ENCODE measurements at places on chromosomes 13 and 19. TPM values are rescaled to one million over a fixed set of nuclear protein-coding genes. Genes with fewer than 3 reads are reported as not detected.

The PRKCG gene
- total RNA-seq: 0.22 TPM

The ZNF569 gene
- 6.5 TPM for total RNA-seq

The STARD13 gene
- 42.8 TPM for total RNA-seq

The ZNF285 gene
- total RNA-seq: 3.5 TPM

The C5AR2 gene
- total RNA-seq: not detected

The CYP4F22 gene
- total RNA-seq: not detected

The PSG6 gene
- not detected for total RNA-seq

The F10 gene
- not detected for total RNA-seq

The TGFBR3L gene
- total RNA-seq: 0.43 TPM

The OSCAR gene
- total RNA-seq: not detected

The IGFL3 gene
- not detected for total RNA-seq

The GJB6 gene
- total RNA-seq: not detected

The ZNF221 gene
- 5.2 TPM for total RNA-seq

The SSC5D gene
- 0.79 TPM for total RNA-seq

Measured in thoracic aorta endothelial cell (primary cell).